ENCODE measurements at places on chromosomes 5 and 9.

- no peak for DNase-seq
Observed at GRCh38 chr5:4990462-4990861, 149.7 kb upstream of the ADAMTS16 start.

DNA sequence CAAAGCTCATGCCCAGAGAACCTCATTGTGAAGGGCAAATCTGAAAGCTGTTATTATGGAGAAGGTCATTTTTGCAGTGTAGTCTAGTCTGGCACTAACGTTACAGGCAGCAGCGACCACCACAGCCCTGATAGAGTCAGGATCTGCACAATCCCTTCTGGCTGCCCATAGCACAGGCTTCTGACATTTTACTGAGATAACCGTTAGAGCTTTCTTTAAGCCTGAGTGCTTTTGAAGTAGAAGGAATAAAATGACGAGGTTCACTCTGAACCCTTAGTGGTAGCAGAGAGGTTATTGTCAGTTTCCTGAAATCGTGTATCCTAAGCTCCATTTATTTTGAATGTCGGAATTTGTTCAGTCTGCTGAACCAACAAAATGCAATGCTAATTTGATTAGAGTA is 505.1 kb downstream of the CDH12 start:
- no peak for DNase-seq

DNA sequence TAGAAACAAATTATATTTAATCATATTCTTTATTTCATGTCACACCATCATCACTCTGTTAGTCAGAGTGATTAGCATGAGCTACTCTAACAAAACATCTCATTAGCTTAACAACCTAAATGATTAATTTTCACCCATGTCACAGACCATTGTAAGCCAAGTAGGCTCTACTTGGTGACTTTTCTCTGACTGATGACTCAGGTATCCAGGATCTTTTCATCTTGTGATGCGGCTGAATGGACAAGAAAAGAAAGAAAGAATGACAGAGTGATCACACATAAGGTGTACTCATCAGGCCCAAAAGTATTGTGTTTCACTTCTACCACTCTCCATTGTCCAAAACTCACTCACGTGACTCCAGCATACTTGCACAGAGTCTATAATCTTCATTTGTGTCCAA is 299.3 kb downstream of the ANXA1 start:
- DNase-seq: no peak

- no peak for DNase-seq
Observed at GRCh38 chr5:145473042-145473642, 362.0 kb downstream of the PRELID2 start.

DNA sequence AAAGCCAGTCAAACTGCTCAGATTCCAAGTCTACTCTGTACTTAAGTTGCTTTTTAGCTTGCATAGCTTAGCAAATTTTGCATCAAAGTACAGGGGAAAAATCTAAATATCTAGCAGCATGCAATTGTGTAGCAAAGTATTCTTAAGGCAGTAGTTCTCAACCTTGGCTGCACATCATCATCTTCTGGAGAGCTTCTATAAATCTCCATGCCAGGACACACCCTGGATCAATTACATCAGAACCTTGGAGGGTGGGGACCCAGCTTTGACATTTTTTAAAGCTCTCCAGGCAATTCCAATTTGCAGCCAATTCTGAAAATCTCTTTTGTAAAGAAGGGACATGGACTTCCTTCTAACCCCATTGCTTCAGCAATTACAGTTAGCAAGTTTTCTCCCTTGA is 187.5 kb downstream of the SNCAIP start:
- no peak for DNase-seq

- DNase-seq: peak; percentile 4
Observed at GRCh38 chr9:4548811-4549725, 58.8 kb downstream of the SLC1A1 start.

GRCh38 chr9:6086006-6086655 is 70.7 kb upstream of the RANBP6 start:
- DNase-seq: no peak

All from activated CD8-positive, alpha-beta T cell treated with anti-CD3 and anti-CD28 coated beads for 36 hours (primary cell).